ENCODE measurements at places on chromosomes 16 and 17.

DNA sequence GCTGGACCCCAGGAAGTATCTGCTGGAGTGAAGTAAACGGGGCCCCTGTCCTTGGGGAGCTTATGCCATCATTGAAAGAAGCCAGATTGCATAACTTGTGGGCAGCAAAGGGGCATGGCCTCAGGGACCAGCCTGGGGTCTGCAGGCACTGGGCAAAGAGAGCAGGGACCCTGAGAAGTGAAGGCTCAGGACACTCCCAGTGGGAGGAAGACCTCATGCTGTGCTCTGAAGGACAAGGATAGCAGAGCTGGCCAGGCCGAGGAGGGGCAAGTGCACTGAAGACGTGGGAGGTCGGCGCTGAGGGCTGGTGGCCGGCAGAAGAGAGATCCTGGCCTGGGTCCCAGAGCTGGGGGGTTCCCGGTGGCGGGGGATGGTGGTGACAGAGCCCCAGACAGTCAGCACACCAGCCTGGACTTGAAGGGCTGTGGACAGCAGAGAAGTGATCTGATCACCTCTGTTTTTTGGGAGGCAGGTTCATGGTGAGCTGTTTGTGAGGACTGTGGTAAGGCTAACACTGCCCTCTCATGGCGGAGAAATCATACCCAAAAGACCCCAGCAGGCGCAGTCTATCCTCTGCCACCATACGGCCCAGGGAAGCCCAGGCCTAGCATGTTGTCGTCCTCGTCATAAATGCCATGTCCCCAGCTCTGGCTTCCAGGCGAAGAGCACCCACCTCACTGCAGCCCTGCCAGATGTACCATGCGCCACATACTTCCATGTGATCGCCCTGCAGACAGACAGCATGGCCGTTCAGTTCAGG lies 7.1 kb upstream of the CNP start:
- DNase-seq, result peak; percentile 36

DNA sequence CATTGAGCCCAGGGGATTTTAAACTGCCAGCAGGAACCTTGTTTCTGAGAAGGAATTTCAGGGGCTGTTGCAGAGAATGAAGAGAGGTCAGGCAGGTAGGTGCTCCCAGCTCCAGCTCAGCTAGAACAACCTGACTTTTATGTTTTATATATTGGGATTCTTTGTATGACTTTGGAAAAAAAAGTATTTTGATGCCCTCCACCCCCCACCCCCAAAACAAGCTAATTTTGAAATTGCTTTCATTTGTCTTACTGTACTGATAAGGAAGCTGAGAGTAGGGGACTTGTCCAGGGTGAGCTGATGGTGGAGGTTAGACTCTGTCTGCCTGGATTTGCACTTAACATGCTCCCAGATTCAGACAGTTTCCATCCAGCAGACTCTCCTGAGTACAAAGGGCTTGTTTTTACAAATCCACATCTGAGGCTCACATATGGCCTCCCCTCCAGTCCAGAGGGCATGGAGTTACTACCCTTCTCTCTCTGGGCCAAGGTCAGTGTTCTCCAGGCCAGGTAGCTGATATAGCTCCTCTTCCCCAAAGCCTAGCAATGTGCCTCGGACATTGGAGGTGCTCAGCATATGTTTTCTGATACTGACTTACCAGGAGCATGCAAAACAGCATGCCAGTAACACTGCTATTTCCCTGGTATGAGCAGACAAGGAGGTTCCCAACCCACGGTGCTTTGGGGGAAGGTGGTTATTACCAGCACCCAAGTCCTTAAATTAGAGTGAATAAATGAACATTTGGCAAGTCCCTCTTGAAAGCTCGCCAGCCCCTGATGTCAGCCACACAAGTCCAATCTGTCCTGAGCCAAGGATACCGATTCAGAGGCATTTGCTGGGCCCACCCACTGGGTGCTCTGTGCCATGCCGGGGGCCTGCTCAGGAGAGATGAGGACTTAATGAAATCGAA lies 11.3 kb downstream of the STX1B start:
- no peak for DNase-seq

GRCh38 chr17:40564883-40565768 lies at the start of gene CCR7:
TSS of gene CCR7 (minus strand) at chr17:40565472. CDS start at chr17:40565409, 63 bp downstream.
- no peak for DNase-seq

DNA sequence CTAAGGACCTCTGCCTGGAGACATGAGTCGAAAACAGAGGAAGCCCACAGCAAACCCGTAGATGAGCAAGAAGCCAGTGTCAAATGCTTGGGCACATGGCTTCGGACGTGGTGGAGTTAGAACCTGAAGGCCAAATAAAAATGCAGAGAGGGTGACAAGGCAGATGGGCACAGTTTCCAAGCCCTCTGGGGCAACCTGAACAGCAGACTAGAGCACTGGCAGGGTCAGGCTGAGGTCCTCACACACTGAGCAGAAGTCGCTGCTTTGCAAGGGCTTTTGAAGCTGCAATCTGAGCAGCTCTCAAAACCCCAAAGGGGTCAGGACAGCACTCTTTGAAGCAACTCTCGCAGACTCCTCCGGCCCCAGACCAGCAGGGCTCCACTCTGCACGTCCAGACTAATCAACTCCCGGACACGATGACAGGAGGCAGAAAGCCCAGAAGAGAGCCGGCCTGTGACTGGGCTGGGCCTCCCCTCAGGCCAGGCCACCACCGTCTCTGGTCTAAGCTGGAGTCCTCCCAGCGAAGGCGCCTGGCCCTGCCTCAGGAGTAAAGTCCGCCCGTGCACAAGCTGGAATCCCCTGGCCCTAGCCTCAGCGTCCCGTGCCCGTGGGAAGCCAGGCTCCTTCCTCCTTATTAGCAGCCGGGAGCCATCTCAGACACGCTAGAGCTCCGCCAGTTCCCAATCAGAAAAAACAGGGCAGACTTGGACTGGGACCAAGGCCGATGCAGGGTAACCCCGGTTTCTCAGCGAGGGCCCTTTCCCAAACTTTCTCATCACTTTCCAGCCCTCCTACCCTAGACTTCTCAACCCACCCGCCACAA lies 924 bp downstream of the SMARCD2 start:
- peak; percentile 52 for DNase-seq

GRCh38 chr17:67054608-67055007 lies 10.3 kb downstream of the CACNG1 start:
- DNase-seq, result no peak

GRCh38 chr16:76265434-76266045 lies 11.7 kb upstream of the CNTNAP4 start:
- DNase-seq, result peak; percentile 12

GRCh38 chr17:31758646-31759045 lies 100.4 kb downstream of the COPRS start:
- DNase-seq, result peak; percentile 66

DNA sequence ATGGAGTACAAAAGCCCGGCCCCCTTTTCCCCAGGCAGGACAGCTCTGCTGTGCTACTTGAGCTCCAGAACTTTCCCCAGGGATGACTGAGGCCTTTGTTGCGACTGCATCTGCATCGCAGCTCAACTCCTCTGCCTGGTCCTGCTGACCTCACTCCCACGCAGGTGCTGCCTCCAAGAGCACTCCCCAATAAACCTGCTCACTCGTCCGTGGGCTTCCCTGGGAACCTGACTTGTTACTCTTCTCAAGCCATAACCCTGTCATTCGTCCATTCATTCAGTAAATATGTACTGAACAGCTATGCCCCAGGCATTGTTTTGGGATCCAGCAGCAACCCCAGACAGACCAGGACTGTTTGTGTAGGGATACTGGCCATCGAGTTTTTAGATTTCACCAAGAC lies 11.6 kb upstream of the RMI2 start:
- DNase-seq, result peak; percentile 88

- no peak for DNase-seq
Observed at GRCh38 chr17:60439501-60439900, 17.2 kb downstream of the CHCT1 start.

GRCh38 chr17:2897605-2898004 lies 101.4 kb downstream of the RAP1GAP2 start:
- no peak for DNase-seq

- DNase-seq, result no peak
Observed at GRCh38 chr16:10776280-10776679, 32.6 kb downstream of the NUBP1 start.

- peak; percentile 46 for DNase-seq
Observed at GRCh38 chr17:62705156-62705777, 77.8 kb downstream of the MRC2 start.

- DNase-seq, result peak; percentile 52
Observed at GRCh38 chr17:37388266-37388665, 12.5 kb downstream of the C17orf78 start.
